ENCODE measurements at places on chromosomes 7 and 10.
A peak's percentile ranks its signal among the peaks of the same experiment; 100 is the strongest.

- no peak for DNase-seq
Observed at GRCh38 chr7:128132426-128133069, 101.3 kb upstream of the LRRC4 start.

GRCh38 chr7:22319424-22320403 is 37.2 kb downstream of the RAPGEF5 start:
- no peak for DNase-seq

DNA sequence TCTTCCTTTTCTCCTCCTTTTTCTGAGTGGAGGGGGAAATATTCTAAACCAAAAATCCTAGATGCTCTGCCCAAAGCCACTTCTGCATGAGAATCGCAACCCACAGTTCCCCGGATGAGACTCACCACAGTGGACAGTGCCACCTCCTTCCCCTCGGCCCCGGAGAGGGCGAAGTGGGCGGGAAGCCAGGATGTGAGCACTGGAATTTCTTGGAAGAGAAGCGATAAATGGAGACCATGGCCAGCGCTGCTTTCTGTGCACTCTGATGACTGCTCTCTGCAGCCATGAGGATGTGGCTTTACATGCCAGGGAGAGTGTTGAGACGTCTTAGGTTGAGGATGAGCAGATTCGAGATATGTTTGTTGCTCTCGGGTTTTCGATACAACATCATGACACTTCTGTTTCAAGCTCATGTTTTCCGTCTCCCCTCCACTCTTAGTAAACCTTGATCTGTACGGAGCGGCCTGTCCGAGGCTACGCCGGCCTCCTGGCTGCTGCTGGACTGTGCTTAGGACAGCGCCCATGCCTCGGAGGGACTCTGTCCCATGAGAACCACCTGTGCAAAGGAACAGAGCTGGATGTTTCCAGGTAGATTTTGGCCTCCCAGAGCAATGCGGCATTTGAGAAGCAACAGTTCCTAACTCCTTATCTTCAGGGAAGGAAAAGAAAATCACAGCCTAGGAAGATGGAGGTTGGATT is 414.6 kb upstream of the FOXK1 start:
- no peak for DNase-seq

- DNase-seq = no peak
Observed at GRCh38 chr7:13578294-13578693, 411.2 kb downstream of the ETV1 start.

GRCh38 chr7:115552766-115553165 is 477.8 kb downstream of the TFEC start:
- no peak for DNase-seq

GRCh38 chr7:159022238-159022993 is 122.3 kb downstream of the VIPR2 start:
- peak; percentile 15 for DNase-seq

DNA sequence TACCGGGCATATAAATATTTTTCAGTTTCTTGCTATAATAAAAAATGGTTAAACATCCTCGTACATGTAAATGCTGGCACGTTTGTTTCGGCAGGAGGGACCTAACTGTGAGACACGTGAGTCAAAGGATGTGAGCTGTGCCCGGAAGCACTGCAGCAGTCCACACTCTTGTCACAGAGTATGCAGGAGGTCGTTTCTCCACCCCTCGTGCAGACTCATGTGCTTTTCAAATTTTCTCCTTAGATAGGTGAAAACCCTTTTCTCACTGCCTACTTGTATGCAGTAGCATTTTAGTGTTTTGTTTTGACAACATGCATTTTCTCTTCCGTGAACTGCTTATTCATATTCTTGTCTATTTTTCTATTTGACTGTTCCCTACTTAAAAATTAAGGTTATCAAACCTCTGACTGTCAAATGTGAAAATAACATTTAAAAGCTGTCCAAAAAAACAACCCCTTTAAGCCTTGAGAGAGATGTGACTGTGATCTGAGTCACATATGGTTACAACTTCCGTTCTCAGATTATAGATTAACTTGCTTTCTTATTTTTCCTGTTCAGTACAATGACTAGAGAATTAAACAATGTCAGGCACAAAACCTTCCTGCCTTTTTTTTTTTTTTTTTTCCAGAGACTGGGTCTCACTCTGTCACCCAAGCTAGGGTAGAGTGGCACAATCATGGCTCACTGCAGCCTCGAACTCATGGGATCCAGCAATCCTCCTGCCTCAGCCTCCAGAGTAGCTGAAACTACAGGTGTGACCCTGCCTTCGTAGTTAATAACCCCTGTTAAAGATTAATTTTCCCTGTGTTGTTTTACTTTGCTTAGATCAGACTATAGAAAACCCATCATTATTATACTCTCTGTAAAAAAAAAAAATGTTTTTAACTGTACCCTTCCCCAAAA is 45.1 kb downstream of the DPY19L1 start:
- DNase-seq = peak; percentile 21

DNA sequence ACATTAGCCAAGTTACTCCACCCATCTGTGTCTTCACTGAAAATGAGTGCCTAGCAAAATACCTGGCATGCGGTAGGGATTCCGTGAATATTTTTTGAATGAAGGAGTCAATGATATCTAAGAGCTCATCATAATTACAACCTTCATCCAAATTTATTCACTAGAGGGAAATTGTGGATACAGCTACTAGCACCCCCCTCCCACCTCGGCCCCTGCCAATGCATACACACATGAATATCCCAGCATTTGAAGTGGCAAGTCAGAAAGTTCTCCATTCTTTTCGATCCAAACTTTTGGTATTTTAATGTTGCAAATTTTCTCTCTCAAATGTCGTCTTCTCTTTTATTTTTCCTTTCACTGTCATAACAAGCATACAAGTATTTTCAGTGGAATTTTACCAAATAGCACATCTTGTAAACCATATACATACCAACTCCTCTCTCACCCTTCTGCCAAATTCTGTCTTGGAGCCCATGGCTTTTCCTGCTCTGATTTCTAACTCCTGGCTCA is 164.3 kb downstream of the GRID1 start:
- no peak for DNase-seq

- DNase-seq = no peak
Observed at GRCh38 chr10:121601458-121601857, 3.2 kb upstream of the FGFR2 start.

DNA sequence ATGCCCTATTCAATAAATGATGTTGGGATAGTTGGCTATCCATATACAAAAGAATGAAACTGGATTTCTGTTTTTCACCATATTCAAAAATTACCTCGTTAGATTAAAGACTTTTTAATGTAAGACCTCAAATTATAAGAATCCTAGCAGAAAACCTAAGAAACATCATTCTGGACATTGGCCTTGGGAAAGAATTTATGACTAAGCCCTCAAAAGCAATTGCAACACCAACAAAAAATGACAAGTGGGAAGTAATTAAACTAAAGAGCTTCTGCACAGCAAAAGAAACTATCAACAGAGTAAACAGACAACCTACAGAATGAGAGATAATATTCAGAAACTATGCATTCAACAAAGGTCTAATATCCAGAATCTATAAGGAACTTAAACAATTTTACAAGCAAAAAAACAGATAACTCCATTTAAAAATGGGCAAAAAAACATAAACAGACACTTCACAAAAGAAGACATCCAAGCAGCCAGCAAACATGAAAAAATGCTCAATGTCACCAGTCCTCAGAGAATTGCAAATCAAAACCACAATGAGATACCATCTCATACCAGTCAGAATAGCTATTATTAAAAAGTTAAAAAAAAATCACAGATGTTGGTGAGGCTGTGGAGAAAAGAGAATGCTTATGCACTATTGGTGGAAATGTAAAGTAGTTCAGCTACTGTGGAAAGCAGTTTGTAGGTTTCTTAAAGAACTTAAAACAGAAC is 309.8 kb downstream of the AHR start:
- DNase-seq = no peak

DNA sequence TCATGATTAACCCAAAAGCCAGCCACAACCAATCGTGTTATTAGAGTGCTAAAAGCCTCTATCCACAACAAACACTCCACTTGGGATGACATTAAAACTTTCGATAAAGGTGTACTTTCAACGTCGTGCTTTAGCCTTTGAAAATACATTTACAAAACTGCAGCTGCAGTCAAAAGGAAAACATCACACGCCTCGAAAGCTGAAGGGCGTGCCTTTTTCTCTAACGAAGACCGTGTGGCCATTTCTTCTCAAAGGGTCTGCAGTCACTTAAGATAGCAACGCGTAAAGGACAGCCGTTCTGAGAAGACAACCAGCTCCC is 1.1 kb downstream of the ARHGAP12 start:
- no peak for DNase-seq

GRCh38 chr7:66169616-66170015 is 35.5 kb upstream of the TPST1 start:
- no peak for DNase-seq

DNA sequence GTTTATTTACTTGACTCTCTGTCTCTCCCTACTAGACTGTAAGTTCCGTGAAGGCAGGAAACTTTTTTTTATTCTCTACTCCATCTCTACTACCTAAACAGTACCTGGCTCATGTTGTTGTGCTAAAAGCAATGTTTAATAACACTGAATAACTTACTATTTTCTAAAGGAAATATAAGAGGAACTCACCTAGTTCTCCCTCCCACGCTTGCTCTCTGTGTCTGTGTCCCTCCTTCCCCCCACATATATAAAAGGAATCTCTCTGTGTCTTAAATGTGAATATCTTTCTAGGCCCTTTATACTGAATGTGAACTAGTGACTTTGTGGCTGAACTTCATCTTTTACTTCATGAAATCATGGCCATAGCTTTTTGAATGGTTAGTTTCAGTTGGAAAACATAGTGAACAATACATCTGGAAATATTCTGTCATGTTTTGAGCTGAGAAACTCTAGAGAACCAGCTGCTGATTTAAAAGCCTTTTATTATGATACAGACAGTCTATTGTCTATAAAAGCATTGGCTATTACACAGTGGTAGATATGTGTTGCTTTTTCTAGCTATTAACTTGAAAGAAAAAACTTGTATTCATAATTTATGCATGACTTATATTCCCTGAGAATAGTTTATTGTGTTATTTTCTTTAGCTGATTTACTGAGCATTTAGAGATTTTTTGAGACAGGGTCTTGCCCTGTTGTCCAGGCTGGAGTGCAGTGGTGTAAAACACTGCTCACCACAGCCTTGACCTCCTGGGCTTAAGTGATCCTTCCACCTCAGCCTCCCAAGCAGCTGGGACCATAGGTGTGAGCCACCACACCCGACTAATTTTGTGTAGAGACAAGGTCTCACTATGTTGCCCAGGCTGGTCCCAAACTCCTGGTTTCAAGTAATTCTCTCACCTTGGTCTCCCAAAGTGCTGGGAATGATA is 42.5 kb downstream of the VCL start:
- DNase-seq = no peak

GRCh38 chr10:72980348-72980747 is 25.7 kb upstream of the PLA2G12B start:
- no peak for DNase-seq

GRCh38 chr7:1395211-1396070 is 63.8 kb downstream of the MICALL2 start:
- DNase-seq = no peak

- no peak for DNase-seq
Observed at GRCh38 chr10:31401287-31401686, 82.3 kb downstream of the ZEB1 start.

DNA sequence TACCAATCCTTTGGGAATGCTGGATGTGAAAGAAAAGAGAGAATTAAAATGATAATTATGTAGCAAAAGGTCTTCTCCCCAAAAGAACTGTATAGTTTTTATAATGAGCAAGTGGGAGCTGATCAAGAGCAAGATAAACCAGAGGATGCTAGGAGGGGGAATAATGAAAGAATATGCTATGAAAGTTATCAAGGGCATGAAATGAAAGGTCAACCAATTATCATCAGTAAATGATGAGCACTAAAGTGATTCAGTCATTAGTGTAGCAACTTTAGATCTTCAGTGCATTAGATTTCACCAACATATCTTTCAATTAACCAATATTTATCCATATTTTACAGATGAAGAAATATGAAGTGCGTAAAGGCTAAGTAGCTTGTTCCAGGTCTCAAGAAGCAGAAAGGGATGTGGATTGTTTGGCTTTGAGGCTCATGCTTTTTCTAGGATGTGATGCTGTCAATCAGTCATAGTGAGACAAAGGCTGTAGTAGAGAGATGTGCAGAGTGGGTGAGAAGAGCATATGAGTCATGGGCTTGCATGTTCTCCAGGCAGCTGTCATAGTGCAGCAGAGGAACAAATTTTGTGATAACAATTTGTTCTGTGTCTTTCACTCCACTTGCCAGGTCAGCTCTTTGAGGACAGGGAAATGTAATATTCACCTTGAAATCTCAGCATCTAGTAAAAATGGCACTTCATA is 5.7 kb upstream of the OR2F2 start:
- no peak for DNase-seq

DNA sequence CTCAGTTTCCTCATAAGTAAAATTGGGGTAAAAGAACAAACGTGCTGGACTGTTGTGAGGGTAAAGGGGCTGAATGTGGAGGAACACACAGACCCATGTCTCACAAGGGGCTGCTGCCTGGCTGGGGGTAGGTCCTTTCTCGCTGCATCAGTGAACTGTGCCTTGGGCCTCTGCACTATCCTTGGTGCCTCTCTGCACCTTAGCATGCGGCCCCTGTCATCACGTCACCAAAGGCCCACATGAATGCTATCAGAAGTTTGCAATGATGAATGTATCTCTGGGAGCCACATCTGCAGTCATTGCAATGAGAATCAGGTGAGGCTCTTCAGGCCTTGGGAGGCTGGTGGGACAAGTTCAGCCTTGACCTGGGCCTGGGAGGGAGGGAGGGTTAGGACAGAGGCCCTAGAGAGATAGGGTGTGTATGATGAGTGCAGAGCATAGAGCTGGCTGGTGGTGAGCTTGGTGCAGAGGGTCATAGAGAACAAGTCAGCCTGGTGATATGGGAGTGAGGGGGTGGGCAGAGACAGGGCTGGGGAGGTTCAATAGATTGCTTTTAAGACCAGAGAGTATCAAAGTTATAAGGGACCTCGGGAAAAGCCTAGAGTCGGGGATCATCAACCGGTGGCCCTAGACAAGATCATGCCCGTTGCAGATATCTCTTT is 308.4 kb downstream of the RPS24 start:
- peak; percentile 12 for DNase-seq

All from activated naive CD4-positive, alpha-beta T cell treated with anti-CD3 and anti-CD28 coated beads, Interleukin-2, amount 10 ng/mL, durations not matched to agents 7 days and 5 days (primary cell).